Hippocampal formation (tissue), 2 donors: ENCODE measurements at places on chromosomes 5 and 9.
A peak's percentile ranks its signal among the peaks of the same experiment; 100 is the strongest.

- no peak for DNase-seq
These were observed 2.3 kb downstream of the NACC2 start for GRCh38 chr9:136092741-136093140.

- DNase-seq, result no peak
These were observed 23.4 kb downstream of the C9orf50 start for GRCh38 chr9:129597355-129598088.

DNA sequence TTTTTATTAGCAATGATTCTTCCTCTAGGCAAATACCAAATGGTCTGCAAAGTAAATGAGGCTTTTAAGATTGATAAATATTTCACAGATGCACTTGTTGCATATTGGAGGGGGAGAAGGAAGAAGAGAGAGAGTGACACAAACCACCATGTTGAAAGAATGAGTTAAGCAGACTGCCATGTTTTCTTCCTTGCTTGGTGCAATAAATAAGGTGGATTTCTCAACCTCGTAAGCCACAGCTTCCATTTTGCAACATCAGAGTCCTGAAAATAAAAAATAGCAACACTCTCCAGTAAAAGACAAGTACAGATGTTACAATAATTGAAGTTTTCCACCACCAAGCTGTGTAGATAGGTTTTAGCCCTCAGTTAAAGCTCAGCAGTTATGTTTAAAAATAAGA is 202.9 kb downstream of the SGCD start:
- DNase-seq, result no peak

- peak; percentile 46 for DNase-seq
These were observed 71.2 kb downstream of the SHB start for GRCh38 chr9:37997636-37998374.

DNA sequence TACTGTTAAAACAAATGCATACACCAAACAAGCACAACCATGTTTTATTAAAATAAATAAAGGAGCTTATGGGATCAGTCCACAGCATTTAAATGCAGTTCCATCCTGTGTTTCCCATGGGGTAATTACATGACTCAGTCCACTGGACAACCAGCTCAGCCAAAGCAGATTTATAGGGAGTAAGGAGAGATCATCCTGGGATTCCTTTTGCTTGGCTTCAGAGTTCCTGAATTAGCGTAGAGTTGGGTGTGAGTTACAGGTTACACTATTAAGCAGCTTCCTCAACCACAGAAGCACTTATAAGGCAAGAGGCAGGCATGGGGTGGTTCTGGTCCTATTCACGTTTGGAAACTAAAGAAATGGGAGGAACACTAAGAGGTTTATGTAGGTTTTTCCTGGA is 381.1 kb upstream of the ACTBL2 start:
- no peak for DNase-seq

GRCh38 chr5:82620957-82621600 is 342.9 kb upstream of the RPS23 start:
- no peak for DNase-seq

DNA sequence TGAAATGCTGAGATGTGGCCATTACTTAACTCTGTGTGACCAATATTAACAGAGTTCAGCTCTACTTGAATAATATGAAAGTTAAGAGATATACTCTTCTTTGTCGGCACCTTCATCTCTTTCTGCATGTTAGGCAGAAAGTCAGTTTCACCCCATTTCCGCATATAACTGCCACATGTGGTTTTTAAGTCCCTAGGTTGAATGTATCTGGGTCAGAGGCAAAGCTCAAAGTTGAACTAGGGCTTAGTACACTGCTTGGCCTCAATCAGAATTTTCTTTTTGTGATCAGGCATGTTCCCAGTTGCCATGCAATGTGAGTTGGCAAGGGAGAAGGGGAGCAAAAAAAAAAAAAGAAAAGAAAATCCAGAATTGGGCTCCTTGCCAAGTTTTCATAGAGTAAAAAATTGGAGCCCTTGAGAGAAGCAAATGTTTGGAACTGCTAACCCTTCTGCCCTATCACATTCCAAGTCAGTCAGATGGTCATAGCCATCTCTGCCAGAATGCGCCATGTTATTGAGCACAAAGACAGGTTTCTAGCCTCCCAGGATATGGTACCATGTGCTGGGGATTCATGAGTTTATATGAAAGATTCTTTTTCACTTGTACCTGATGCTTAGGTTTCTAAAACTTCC is 251.2 kb upstream of the RORB start:
- no peak for DNase-seq

- DNase-seq, result no peak
These were observed 37.9 kb downstream of the WWC1 start for GRCh38 chr5:168329302-168329701.

- no peak for DNase-seq
These were observed 316.7 kb upstream of the CDH12 start for GRCh38 chr5:23169660-23170416.

- no peak for DNase-seq
These were observed 806.9 kb upstream of the CDH9 start for GRCh38 chr5:27845248-27845647.

- DNase-seq, result no peak
These were observed 13.8 kb downstream of the IL9 start for GRCh38 chr5:135881819-135882218.

GRCh38 chr5:128494516-128494915 is 43.5 kb downstream of the FBN2 start:
- DNase-seq, result no peak

DNA sequence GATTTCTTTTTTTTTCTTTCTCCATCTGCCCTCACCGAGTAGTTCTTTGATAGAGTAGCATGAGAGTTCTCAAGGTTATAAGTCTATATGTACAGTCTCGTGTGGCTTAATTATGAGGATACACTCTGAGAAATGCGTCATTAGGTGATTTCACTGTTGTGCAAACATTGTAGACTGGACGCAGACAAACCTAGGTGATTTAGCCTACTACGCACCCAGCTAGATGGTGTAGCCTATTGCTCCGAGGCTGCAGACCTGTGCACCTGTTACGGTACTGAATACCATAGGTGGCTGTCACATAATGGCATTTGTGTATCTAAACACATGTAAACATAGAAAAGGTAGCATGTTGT is 26.9 kb upstream of the CORO2A start:
- DNase-seq, result no peak

- DNase-seq, result no peak
These were observed 33.2 kb upstream of the ASTN2 start for GRCh38 chr9:117448066-117448465.

- peak; percentile 66 for DNase-seq
These were observed at the start of gene BRINP1 for GRCh38 chr9:119368681-119369581. Gene BRINP1, minus strand, starts transcription at chr9:119369435. Its CDS starts 56,080 bp downstream, at chr9:119313355.

DNA sequence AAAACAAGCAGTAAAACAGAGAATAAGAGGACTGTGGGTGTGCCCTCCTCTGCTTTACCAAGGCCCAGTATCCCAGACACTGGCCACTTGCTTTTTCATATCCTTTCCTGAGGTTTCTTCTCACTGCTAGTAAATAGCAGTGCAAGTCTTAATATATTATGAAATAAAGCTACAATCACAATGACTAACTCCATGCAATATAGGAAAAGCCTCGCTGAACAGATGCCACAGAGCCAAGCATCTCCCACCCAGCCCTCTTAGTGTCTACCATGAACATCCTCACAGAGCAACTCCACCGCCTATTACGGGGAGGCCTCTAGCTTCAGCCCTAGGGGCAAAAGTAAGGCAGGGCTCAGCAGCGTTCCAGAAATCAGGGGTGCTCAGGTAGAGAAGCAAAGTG is 130.7 kb upstream of the LHFPL2 start:
- no peak for DNase-seq

DNA sequence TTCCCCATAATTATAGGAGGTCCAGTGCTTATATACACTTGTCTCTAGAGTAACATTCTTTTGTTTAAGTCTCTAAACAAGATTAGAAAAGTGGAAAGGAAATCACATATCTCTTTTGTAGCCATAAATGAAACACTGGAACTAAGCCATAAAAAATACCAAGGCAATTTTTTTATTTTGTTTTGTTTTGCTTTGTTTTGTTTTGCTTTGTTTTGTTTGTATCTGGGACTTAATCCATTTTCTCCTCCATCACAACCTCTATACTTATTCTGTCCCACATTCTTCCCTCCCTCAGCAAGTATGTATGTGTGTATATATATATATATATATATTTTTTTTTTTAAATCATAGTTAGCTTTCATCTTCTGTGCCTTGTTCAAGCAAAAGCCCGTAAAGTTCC is 436.6 kb upstream of the MPDZ start:
- no peak for DNase-seq

DNA sequence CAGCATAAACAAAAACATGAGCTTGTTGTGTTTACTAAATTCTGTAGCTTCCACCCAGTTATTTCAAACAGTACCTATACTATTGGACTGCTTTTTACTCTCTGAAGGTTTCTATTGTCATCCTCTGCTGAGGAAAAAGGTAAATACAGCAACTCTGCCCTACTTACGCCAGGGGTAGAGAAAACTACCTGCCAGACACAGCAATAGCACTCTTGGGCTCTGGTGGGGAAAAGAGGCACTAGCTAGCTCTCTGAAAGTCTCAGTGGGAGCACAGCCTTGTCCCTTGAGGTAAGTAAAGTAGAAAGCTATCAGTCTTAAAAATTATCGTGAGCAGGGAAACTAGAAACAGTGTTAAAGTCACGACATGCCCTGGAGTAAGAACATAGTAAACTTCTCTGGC is 3.7 kb downstream of the HCN1 start:
- no peak for DNase-seq

DNA sequence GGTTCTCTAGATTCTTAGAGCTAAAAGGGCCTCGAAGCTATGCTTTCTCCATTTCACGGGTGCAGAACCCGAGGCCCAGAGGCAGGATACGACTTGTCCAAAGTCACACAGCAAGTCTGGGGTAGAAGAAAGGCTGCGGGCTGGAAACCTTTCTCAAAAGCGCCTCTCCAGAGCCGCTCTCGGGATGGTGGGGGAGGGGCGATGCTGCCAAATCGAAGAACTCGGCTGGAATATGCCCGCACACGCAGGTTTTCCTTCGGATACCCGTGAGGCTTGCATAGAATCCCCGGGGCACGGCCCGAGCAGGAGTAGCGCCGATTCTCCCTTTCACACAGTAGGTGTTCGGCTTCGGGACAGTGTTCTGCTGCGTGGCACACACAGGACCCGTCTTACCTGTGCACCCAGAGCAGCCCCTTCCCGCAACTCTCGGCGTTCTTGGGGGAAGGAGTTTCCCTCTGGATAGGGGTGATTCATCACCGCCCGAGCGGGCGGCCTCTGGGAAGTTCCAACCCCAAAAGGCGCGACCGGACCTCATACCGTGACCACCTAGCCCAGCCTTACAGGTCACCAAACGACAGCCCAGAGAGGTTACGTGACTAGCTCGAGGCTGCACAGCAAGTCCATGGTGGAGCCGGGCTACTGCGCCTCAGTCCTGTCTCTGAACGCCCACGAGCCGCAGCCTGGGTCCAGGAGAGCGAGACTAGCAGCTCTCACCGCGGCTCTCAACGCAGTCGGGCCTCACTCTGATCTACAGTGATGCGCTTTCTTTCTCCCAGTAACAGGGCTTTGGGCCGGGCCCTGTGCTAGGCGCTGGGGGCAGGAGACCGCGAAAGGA is 4.1 kb downstream of the PAX5 start:
- DNase-seq, result no peak

DNA sequence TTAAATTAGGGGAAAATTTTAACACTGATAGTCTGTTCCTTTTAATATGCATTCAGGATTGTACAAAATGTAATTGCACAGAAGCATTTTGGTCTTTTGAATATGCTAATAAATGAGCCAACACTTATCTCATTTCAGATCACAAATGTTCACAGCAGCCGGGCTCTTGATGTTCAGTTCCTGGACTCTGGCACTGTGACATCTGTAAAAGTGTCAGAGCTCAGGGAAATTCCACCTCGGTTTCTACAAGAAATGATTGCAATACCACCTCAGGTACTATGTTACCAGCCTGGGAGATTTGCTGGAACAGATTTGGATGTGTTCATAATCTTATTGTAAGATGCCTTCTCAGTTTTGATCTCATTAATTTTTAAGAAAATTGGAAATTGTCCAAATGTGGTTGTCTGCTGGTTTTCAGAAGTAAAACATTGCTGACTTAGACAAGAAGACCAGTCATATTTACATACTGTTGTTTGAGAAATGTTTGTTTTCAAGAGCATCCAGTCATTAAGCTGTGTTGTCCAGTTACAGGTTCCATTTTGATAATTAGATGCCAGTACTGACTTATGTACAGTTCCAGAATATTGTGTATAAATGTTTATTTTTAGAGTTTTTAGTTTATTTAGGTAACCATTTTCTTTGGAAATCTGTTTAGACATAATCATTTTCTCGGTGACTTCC is 23.0 kb upstream of the TMOD1 start:
- DNase-seq, result no peak

GRCh38 chr5:138824516-138824915 is 50.6 kb downstream of the LRRTM2 start:
- DNase-seq, result no peak

- peak; percentile 53 for DNase-seq
These were observed 29.7 kb upstream of the FAM169A start for GRCh38 chr5:74895906-74896305.
